GM10248 (cell line): ENCODE measurements at places on chromosomes 6 and 20.

DNA sequence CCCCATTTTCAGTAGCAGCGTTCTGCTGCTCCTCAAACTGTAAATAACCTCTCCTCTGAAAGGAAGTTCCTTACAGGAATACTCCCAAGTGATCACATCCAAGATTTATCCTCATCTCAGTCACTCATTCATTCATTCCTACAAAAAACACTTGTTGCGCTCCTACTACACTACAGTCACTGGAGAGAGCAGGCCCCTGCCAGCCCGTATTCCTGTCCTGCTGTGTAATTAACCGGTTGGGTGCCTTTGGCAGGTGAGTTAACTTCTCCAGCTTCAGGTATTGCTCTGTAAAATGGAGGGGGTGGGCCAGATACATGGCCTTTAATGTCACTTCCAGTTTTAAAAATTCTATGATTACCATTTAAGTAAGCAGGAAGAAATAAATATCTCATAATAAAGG, 15.0 kb upstream of the ZBTB24 start:
- DNase-seq: no peak

GRCh38 chr20:37822141-37822601, 80.8 kb upstream of the VSTM2L start:
- no peak for DNase-seq

GRCh38 chr6:16582446-16583143, 178.7 kb downstream of the ATXN1 start:
- no peak for DNase-seq

GRCh38 chr20:25036331-25036936, 21.5 kb downstream of the ACSS1 start:
- no peak for DNase-seq

DNA sequence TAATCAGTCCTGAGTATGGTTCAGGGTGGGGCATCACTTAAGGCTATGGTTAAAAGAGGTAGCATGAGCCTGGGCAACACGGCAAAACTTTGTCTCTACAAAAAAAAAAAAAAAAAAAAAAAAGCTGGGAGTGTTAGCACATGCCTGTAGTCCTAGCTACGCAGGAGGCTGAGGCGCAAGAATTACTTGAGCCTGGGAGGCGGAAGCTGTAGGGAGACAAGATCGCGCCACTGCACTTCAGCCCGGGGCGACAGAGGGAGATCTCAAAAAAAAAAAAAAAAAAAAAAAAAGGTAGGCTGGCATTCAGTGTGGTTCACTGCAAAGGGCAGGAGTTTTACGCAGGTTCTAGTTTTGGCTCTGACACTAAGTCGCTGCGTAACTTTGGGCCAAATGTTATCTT, 15.1 kb downstream of the ELOVL2 start:
- DNase-seq: no peak

GRCh38 chr6:100430962-100431361, 33.8 kb downstream of the SIM1 start:
- no peak for DNase-seq

GRCh38 chr6:5294392-5295211, 33.3 kb downstream of the FARS2 start:
- no peak for DNase-seq

- DNase-seq: no peak
These were observed 2.3 kb upstream of the ALDH5A1 start for GRCh38 chr6:24492475-24492874.

- DNase-seq: no peak
These were observed 247.0 kb downstream of the PHACTR1 start for GRCh38 chr6:12963567-12963966.

- no peak for DNase-seq
These were observed 182.6 kb downstream of the NFATC2 start for GRCh38 chr20:51359947-51360346.

DNA sequence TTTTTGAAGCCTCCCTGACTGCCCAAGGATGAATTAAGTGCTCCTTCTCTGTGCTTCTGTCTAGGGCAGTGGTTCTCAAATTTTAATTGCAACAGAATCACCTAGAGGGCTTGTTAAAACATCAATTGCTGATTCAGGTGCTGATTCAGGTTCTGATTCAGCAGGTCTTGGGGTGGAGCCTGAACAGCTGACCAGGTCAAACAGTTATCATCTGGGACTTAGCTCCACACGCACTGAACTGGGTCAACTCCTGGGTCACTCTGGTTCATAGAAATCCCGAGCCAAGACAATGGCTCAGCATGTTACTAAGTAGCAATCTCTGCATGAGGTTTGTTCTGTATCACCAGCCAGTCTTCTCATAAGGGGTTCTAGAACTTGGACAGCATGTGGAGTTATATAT, 192.3 kb downstream of the GJA1 start:
- DNase-seq: no peak
